B cell (primary cell): ENCODE measurements at places on chromosomes 3 and 15. TPM values are rescaled to one million over a fixed set of nuclear protein-coding genes. Genes with fewer than 3 reads are reported as not detected.

Gene NCEH1
- total RNA-seq, result 7.7 and 8.6 TPM in 2 replicates

GRCh38 chr15:75646944-75647364, 758 bp upstream of the SNX33 start:
- no peaks in the 10 kb centered on the region for H3K27me3 ChIP-seq
- H3K4me3 ChIP-seq, result peak overlapping the region; percentile 76
- no peak overlapping the region for H3K27ac ChIP-seq
- peak; percentile 46 for DNase-seq

GRCh38 chr15:55709458-55709857, 33.5 kb downstream of the PRTG start:
- no peaks in the 10 kb centered on the region for H3K4me1 ChIP-seq
- no peak overlapping the region for H3K27ac ChIP-seq
- no peaks in the 10 kb centered on the region for H3K27me3 ChIP-seq

DNA sequence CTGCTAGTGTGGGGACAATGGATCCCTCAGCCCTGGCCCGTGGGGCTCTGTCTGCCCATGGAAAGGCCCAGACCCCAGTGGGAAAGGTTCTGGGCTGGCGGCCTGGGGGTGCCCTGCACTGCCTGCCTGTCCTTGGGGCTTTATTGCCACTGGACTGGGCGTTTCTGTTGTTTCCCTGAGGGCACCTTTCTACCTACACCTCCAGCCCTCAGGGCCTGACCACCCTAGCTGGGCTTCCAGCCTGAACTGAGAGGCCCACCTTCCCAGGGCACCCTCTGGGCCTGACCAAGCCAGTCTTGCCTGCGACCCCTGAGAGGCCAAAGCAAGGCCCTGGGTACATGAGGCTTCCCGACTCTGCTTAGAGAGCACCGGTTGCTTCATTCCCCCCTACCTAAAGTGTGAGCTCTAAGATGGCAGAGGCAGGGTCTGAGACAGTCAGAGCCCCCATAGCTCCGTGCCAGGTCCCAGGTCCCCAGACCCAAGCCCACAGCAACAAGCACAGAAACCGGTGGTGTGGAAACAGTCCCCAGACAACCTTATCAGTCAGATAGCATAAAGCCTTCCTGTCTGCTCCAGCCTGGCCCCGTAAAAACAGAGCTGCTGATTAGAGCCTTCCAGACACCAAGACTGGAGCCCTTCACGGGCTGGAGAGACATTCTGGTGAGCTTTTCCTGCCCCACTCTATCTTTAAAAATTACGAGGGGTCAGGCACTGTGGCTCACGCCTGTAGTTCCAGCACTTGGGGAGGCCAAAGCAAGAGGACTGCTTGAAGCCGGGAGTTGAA, 102.8 kb downstream of the CHSY1 start:
- DNase-seq, result no peak
- no peak overlapping the region for H3K27ac ChIP-seq
- peaks cover 6% of the 10 kb centered on the region for H3K27me3 ChIP-seq
- H3K36me3 ChIP-seq, result no peaks in the 10 kb centered on the region
- peaks cover 14% of the 10 kb centered on the region for H3K4me1 ChIP-seq

Gene NPAP1
- not detected in 2 replicates for total RNA-seq

DNA sequence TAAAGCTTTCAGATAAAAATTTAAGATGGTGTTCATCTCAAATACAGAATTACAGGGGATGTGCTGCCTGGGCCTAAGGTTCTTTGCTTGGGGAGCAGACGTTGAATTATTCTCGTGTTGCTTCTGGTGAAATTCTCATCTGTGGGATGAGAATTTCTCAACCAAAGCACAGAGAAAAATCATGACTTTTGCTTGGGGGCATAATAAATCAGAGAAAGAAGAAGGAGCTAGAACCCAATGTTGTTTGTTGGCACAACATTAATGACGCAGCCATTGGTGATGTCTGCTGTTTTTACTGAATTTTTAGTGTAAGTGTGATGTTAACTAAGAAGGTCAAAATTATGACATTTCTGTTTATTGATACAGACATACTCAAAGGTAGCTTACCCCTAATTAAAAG, 35.7 kb downstream of the P3H2 start:
- no peaks in the 10 kb centered on the region for H3K27me3 ChIP-seq
- no peak for DNase-seq
- no peaks in the 10 kb centered on the region for H3K4me1 ChIP-seq
- no peaks in the 10 kb centered on the region for H3K36me3 ChIP-seq

Gene KLHL40
- total RNA-seq, result not detected in 2 replicates

DNA sequence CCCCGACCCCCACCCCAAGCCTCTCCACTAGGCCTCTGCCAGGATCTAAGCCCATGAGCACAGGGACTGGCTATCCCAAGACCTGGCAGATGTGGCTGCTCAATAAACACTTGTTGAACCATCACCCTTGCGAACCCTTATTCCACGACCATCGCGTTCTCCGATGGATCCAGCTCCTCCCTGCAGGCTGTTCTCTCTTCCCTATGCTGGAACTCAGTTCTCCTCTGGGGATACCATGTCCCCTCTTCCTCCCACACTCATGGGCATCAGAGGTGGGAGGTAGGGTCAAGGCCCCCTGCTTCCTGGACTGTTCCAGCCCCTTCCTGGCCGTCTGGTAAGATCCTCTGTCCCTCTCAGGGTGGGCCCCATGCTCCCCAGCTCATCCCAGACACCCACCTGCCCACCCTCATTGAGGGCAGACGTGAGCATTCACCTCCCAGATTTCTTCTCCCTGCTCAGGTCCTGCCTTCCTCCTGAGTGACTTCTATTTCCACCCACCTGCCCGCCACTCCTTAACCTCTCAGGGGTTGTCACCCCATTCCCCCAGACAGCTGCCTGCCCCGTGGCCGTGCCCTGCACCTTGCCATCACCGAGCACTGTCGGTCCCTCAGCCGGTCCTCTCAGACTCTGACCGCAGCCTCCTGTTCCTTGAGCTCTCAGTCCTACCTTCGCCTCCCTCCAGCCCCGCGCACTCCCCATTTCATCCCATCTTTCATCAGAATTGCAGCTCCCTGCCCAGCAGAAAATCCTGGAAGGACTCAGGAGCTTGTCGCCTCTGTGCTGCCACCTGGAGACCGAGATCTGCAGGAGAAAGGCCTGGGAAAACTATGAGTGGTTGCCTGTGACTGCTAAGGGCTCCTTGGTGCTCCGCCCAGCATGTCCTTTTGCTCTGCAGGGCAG, 42.0 kb downstream of the PML start:
- no peaks in the 10 kb centered on the region for H3K4me1 ChIP-seq
- no peak for DNase-seq
- no peak overlapping the region for H3K27ac ChIP-seq
- H3K27me3 ChIP-seq, result no peaks in the 10 kb centered on the region
- H3K36me3 ChIP-seq, result peaks cover 59% of the 10 kb centered on the region

GRCh38 chr3:42610976-42611375, 10.5 kb downstream of the NKTR start:
- no peaks in the 10 kb centered on the region for H3K27me3 ChIP-seq
- peak overlapping the region; percentile 21 for H3K27ac ChIP-seq
- peaks cover 18% of the 10 kb centered on the region for H3K4me1 ChIP-seq
- DNase-seq, result no peak
- peaks cover 7% of the 10 kb centered on the region for H3K36me3 ChIP-seq

- no peaks in the 10 kb centered on the region for H3K27me3 ChIP-seq
- no peak overlapping the region for H3K27ac ChIP-seq
- DNase-seq, result no peak
- H3K4me3 ChIP-seq, result no peak overlapping the region
These were observed 566.7 kb upstream of the NECTIN3 start for GRCh38 chr3:110504901-110505300.

- H3K27ac ChIP-seq, result peak overlapping the region; percentile 81
- H3K27me3 ChIP-seq, result no peaks in the 10 kb centered on the region
- DNase-seq, result peak; percentile 72
These were observed 2.3 kb downstream of the BBX start for GRCh38 chr3:107524841-107525643.

Gene TMC3
- not detected in 2 replicates for total RNA-seq

DNA sequence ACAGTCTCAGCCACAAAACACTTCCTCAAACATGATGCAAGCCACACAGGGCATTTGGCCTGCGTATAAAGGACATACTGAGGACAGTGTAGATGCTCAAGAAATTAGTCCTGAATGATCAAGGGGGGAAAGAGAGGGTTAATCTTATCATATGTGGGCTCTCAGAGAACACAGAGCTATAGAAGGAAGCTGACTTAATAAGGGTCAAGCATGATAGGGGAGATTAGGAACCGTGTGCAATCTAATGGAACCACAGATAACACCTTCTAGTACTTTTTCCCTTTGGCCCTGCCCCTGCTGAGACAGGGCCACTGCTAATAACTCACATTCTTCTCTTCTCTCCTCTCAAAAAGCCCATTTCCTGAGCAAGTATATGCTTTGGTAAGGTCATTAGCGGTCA, 114.1 kb upstream of the ADAMTS9 start:
- no peaks in the 10 kb centered on the region for H3K36me3 ChIP-seq
- no peak for DNase-seq
- H3K27me3 ChIP-seq, result no peaks in the 10 kb centered on the region
- H3K4me1 ChIP-seq, result no peaks in the 10 kb centered on the region
- H3K27ac ChIP-seq, result no peak overlapping the region
- H3K4me3 ChIP-seq, result no peak overlapping the region

Gene THSD4
- total RNA-seq, result not detected in 2 replicates
